ENCODE measurements at places on chromosomes 12 and 14. TPM values are rescaled to one million over a fixed set of nuclear protein-coding genes. Genes with fewer than 3 reads are reported as not detected.

DNA sequence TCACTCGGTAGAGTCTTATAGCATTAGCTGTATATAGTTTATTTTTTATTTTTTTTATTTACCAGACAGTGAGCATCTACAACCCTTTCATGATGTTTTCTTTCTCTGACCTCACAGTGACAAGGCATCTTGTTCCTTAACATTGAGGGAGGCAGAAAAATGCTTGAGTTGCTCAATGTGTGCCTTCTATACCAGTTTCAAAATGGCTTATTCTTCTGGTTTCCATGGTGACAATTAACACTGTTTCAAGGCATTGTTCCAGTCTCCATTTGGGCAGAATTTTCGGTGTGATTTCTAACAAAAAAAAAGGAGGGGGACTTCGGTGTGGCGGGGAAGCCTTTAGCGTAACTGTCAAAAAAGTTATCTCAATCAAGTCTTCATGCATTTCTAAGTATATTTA lies 209.7 kb upstream of the NPAS3 start:
- DNase-seq, result no peak

DNA sequence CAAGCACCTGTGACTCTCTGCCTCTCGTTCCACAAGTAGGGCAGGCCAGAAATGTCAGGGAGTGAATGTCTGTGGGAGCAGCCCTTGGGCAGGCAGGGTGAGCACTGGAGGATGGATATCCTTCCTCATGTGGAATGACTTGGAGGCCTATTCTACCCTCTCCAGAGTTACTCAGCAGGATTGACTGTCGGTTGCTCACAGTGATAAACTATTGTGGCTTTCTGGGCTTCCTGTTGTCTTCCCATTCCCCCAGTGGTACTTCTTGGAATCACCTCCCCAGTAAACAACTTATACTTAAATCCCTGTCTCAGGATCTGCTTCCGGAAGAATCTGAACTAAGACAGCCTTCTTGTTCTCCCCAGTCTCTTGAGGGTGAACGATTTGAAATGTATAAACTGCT lies 79.6 kb upstream of the MANSC4 start:
- no peak for DNase-seq

GRCh38 chr12:115611477-115611876 lies 666.0 kb downstream of the MED13L start:
- DNase-seq, result no peak

DNA sequence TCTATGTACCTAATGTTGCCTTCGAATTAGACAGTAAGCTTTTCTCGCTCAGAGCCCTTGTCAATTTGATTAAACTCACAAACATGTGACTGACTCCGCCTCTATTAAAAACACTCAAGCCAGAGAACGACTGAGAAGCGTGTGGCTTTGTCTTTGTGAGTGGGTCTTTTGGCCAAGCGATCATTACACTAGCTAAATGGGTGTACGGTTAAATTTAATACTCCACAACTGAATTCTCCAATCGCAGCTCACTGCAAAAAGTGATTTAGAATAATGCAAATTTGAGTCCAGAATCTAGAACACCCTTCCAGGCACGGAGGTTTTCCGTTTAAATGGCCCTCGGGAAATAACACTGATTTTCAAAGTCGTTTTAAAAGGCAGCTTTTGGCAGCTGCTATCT lies 253.7 kb downstream of the EFCAB11 start:
- DNase-seq, result no peak

GRCh38 chr14:99145307-99145706 lies 126.7 kb downstream of the BCL11B start:
- DNase-seq, result no peak

GRCh38 chr12:84689638-84690037 lies 223.0 kb downstream of the SLC6A15 start:
- no peak for DNase-seq

- no peak for DNase-seq
These were observed 1.7 kb downstream of the ATF7IP start for GRCh38 chr12:14367040-14367661.

- no peak for DNase-seq
These were observed 348.5 kb upstream of the RGS6 start for GRCh38 chr14:71583705-71584104.

DNA sequence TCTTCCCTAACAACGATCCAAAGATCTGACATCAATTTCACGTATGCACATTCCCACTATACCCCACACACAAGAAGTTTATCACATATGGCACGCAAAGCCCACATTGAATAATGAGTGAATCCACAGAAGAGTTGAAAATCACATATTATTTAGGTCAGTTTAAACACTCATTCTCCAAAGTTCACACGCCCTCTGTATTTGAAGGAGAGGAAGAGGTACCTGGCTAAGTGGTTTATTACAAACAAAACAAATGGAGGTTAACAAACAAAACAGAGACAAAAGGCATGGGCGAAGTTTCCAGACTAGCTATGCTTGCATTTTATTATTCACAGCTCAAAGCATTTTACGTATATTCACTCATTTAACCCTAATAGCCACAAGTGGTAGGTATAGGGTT lies 41.8 kb downstream of the CPM start:
- DNase-seq, result no peak

GRCh38 chr14:101589486-101590015 lies 28.3 kb downstream of the DIO3 start:
- no peak for DNase-seq

GRCh38 chr14:100381395-100382105 lies 58.4 kb downstream of the SLC25A47 start:
- DNase-seq, result no peak

GRCh38 chr12:122072031-122072970 lies 6.3 kb upstream of the MLXIP start:
- no peak for DNase-seq

DNA sequence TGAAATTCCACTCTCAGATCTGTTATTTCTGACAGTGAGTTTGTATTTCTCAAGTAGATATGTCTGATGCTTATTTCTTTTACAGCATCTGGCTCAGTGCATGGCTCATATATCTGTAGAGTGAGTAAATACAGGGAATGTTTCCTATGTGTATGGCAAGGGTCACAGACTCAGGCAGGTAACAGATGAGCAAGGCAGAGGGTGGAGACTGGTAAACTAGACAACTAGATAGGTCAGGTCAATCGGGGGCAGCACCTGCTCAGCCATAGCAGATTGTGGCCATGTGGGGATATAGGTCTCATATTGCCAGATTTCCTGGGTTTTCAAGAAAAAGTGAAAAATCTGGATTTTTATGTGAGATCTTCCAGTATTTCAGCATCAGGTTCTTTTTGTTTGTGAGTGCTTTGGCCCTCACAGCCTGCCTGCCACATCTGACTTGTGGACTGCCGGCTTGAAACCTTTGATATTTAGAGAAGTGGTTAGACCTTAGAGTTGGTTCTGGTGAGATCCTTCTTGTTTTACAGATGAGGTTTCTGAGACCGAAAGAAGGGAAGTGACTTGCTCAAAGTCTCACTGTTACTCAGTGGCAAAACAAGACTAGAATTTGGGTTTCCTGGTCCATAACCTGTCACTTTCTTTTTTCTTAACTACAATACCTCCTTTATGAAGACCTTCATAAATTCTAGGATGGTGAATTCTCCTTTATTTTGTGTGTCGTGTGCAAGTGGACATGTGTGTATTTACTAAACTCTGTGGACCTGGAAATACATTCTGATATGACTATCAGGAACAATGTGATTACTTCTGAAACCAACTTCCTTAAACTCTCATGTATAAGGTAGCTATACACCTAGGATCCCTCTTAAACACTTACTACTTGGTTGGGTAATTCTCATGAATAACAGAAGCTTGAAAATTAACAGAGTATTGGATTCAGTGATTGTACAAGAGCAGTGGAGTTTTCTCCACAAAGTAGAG lies 34.4 kb downstream of the PROX2 start:
- DNase-seq, result no peak

FOXN4 gene
- not detected for total RNA-seq

LRTM2 gene
- total RNA-seq, result not detected

CELA1 gene
- total RNA-seq, result 0.31 TPM

GARIN6 gene
- total RNA-seq, result not detected

Measured in natural killer cell treated with Interleukin-12 subunit alpha and Interleukin-12 subunit beta and Interleukin-15 and Interleukin-18, amount 100 ng/mL, for 72 hours (primary cell).